T-helper 2 cell (primary cell): ENCODE measurements at places on chromosomes 6 and 20.

- no peak for DNase-seq
Measured at GRCh38 chr6:170006071-170006899, 254.9 kb downstream of the ERMARD start.

- peak; percentile 62 for DNase-seq
Measured at GRCh38 chr6:127420556-127420955, 38.6 kb downstream of the KIAA0408 start.

DNA sequence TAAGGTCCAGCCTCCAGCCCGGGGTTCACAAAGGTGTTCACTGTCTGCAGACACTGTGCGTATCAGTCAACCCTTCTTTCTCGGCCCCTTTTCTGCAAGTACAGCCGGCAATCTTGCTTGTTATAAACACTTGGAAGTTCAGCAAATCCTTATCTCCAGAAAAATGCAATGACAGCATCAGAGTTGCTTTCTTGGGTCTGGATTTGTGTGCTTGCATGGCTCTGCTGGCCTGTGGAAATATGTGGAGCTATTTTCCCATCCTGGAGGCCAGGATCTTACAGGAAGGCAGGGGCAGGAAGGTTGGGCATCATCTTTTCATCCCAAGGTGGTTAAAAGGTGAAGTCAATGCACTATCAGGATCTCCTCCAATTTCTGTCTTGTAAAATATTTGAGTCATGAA lies 100.3 kb downstream of the SMOC2 start:
- no peak for DNase-seq

DNA sequence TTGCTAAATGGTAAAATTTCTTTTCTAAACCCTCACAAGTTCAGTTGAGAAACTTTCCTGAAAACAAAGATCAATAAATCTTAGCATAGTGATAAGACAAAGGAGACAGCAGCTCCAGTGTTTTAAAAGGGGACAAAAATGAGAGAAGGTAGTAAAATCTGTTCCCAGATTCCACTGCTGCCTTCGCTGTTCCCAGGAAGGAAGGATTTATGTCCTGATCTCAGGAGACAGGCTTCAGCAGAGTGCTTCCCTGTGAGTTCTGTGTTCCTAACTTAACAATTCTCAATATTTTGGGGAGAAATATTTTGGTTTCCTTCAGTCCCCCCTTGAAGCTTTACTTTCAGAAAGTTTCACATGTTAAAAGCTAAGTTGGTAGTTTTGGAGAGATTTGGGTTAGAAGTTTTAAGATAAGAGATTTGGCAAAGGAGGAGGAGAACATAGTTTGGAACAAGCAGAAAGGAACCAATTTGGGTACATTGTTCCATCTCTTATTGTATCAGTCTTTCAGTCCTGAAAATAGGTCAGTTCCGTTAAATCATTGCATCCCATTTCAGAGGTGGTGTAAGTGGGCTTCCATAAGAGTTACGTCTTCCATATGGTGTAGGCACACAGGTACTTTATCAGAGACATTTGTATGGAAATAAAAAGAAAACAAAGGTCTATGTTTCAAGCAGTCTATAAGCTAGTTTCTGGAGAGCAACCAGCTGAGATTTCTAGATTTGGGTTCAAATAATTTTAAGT lies 20.8 kb downstream of the IRF4 start:
- DNase-seq = no peak

GRCh38 chr20:37202267-37202943 lies 23.1 kb upstream of the MROH8 start:
- DNase-seq = peak; percentile 18
